SJSA1 (cell line): ENCODE measurements at places on chromosomes 2 and 18. TPM values are rescaled to one million over a fixed set of nuclear protein-coding genes. Genes with fewer than 3 reads are reported as not detected.

The HRH4 gene
- total RNA-seq, result not detected in 2 replicates

The DLGAP1 gene
- not detected in 2 replicates for total RNA-seq

The LIMS3 gene
- total RNA-seq, result 0.61 and 11.6 TPM in 2 replicates

The SLC5A6 gene
- total RNA-seq, result 40.8 and 42.0 TPM in 2 replicates

The SOX11 gene
- total RNA-seq, result 0.05 TPM in 1 of 2 replicates, not detected in the other

The ARHGAP15 gene
- total RNA-seq, result not detected in 2 replicates

The PRKCE gene
- total RNA-seq, result 43.3 and 52.2 TPM in 2 replicates

The SPATA3 gene
- not detected in 2 replicates for total RNA-seq

The CNDP1 gene
- total RNA-seq, result not detected in 2 replicates

The ZCCHC2 gene
- total RNA-seq, result 2.9 and 3.3 TPM in 2 replicates

The ARHGEF4 gene
- 3.9 and 6.9 TPM in 2 replicates for total RNA-seq

The MAIP1 gene
- 17.9 and 31.8 TPM in 2 replicates for total RNA-seq
